ENCODE measurements at places on chromosomes 12 and 14. TPM values are rescaled to one million over a fixed set of nuclear protein-coding genes. Genes with fewer than 3 reads are reported as not detected.

AVPR1A gene
- 1.9 TPM for polyA plus RNA-seq

PMEL gene
- 0.77 TPM for polyA plus RNA-seq

LRRC10 gene
- not detected for polyA plus RNA-seq

SLC24A4 gene
- polyA plus RNA-seq: 0.09 TPM

RILPL2 gene
- polyA plus RNA-seq: 3.8 TPM

RTN1 gene
- polyA plus RNA-seq: 5.1 TPM

POTEG gene
- not detected for polyA plus RNA-seq

PLD4 gene
- polyA plus RNA-seq: 0.64 TPM

AQP2 gene
- 81.0 TPM for polyA plus RNA-seq

CELA1 gene
- 0.60 TPM for polyA plus RNA-seq

ABCB9 gene
- 3.0 TPM for polyA plus RNA-seq

FAM90A1 gene
- 0.33 TPM for polyA plus RNA-seq

TBX3 gene
- polyA plus RNA-seq: 172 TPM

SCARB1 gene
- 213 TPM for polyA plus RNA-seq

KRT7 gene
- 12.1 TPM for polyA plus RNA-seq

INSM2 gene
- polyA plus RNA-seq: not detected

POC1B gene
- polyA plus RNA-seq: 3.3 TPM

FOXN4 gene
- polyA plus RNA-seq: not detected

HOXC10 gene
- polyA plus RNA-seq: 0.34 TPM

KRT79 gene
- not detected for polyA plus RNA-seq

KRT71 gene
- polyA plus RNA-seq: not detected

MYF6 gene
- polyA plus RNA-seq: not detected

GPR132 gene
- polyA plus RNA-seq: 1.8 TPM

ADCY4 gene
- polyA plus RNA-seq: 45.8 TPM

C12orf76 gene
- polyA plus RNA-seq: 12.1 TPM

FGF23 gene
- 0.13 TPM for polyA plus RNA-seq

SLC35F4 gene
- not detected for polyA plus RNA-seq

RNF212B gene
- polyA plus RNA-seq: not detected

GLS2 gene
- polyA plus RNA-seq: 1.6 TPM

SYCP3 gene
- polyA plus RNA-seq: 0.16 TPM

TMEM119 gene
- polyA plus RNA-seq: 5.6 TPM

AP5M1 gene
- polyA plus RNA-seq: 46.3 TPM

GSKIP gene
- polyA plus RNA-seq: 39.2 TPM

RNASE3 gene
- 0.64 TPM for polyA plus RNA-seq

PPP1R1A gene
- 1.6 TPM for polyA plus RNA-seq

PAPLN gene
- polyA plus RNA-seq: 22.9 TPM

CLEC1B gene
- polyA plus RNA-seq: not detected

Data from adrenal gland (tissue), 19 donors.